NCI-H187 (cell line): ENCODE measurements at places on chromosomes 6 and 20.

- DNase-seq: no peak
Measured at GRCh38 chr20:47309806-47310426, 46.6 kb downstream of the ZMYND8 start.

- no peak for DNase-seq
Measured at GRCh38 chr6:34654061-34654710, 42.4 kb downstream of the ILRUN start.

DNA sequence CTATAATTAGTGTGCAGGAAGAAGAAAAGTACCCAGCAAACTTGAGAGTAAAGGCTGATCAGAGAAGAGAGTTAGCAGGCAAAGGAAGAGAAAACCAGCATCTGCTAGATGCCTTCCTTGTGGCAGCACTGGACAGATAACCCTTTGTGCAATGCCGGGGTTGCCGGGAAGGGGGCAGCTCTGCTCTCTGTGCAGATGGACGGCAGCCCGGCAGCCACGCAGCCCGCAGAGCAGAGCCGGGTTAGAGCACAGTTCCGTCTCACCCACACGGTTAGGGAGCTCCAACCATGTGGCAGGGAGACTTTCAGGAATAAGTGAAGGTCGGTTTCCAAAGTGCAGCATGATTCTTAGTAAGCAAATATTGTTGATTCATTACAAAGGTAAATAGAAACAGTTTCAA, 80.0 kb upstream of the RPS6KA2 start:
- DNase-seq: no peak

DNA sequence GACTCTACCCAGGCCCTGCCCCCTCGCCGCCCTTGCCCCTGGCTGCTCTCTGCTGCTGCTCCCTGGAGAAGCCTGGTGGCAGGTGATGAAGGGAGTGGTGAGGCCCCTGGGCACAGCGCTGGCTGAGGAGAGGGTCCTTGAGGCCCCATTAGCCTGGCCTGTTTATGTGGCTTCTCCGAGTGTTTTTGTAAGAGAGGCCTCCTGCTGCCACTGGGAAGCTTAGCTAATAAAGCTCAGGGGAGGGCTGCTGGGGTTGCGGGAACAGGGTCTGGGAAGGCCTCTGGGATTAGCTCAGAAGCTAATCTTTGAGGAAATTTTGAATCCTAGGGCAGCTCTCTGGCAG, 15.5 kb downstream of the EBF4 start:
- DNase-seq: peak; percentile 90

DNA sequence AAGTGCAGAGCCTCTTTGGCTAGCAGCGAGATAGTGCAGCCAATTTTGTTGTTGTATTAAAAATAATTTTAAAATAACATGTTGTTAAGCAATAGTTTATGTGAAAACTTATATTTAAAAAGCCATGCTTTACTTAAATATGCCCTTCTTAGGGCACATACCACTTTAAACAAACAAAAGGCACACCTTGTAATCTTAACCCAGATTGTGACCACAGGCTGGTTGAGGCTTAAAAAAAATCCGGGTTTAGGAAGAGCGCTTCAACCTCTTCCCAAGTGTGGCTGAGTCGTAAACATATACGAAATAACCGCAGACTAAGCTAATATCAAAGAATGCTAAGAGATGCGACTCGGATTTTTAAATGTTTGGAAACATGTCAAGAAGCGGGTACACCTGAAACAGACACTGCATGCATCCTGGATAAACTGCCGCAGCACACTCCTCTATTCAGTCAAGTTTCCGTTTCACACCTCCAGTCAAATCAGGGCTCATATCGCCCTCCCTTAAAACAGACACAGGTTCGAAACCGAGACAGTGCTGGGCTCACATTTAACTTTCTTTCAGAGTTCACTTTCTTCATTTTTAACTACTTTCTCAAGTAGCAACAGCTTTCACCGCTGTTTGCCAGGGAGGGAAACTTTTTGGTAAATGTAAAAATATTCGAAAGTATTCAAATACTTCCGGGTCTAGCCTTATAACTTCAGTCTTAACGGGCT, 1.5 kb downstream of the DEK start:
- no peak for DNase-seq

DNA sequence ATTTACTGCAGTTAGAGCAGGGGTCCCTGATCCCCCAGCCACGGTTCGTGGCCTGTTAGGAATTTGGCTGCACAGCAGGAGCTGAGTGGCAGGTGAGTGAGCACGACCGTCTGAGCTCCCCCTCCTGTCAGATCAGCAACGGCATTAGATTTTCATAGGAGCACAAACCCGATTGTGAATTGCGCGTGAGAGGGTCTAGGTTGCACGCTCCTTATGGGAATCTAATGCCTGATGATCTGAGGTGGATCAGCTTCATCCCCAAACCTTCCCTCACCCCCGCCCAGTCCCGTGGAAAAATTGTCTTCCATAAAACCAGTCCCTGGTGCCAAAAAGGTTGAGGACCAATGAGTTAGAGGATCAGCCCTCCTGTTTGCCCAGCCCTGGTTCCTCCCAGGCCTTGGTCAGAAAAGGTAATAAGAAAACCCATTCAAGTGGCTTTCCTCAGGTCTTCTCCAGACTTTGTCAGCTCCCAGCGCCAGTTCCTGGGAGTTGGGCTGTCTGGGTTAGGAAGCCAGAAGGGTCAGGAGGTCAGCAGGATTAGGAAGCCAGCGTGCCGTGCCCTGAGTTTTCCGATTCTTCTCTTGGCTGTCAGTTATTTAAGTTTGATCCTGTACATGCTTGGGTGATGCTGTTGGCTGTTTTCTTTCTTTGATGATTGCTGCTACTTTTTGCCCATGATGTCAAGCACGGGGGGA, 139.9 kb upstream of the PMEPA1 start:
- DNase-seq: no peak

DNA sequence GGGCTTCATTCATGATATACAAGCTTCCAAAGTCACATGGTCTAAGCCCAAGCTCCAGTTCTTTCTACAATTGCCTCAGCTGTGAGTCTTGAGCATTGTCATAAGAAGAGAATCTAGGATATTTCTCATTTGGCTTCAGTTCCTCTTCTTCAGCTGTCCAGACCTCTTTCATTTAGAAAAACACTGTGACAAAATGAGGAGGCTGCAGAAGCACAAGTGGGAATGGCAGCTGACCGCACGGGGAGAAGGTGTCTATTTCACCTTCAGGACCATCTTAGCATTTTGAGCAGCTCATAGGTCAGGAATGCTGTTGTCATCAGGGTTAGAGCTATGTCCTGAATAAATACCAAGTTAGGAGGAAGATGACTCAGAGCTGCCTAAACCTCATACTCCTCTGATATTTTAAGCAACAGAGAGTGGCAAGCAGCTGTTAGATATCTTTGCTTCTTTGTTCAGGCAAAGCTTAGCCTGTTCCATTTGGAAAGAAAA, 390.1 kb upstream of the CITED2 start:
- no peak for DNase-seq

GRCh38 chr6:152380351-152380767, 256.8 kb downstream of the SYNE1 start:
- no peak for DNase-seq

GRCh38 chr20:17304774-17305173, 77.9 kb downstream of the PCSK2 start:
- DNase-seq: no peak

DNA sequence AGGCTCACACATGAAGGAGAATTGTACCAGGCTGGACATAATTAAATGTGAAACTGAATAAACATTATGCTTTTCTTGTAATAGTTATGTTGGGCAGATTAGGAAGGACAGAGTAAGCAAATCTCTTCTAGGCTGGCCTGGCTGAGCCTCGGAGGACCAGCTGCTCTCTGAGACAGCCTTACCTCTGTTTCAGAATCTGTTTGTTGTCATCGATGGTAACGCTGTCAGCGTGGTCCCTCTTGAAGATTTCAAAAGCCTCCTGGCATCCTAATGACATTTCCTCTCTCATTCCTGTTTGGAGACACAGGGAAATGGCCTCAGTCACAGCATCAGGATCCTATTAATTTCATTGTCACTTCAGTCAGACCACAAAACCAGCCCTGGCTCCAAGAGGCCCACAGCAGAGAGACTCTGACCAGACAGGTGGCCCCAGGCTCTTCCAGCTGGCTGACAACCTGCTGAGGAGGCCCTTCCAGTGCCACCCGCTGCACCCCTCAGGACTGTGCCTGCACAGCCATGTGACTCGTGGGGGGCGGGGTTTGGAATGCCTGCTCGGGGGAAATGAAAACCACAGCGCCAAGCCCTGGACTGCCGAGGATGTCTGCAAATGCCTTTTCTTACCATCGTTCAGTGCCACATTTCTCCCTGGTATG, 108.5 kb upstream of the KCNK16 start:
- peak; percentile 87 for DNase-seq
